Suppressor macrophage (primary cell): ENCODE measurements at places on chromosomes 16 and 17.

DNA sequence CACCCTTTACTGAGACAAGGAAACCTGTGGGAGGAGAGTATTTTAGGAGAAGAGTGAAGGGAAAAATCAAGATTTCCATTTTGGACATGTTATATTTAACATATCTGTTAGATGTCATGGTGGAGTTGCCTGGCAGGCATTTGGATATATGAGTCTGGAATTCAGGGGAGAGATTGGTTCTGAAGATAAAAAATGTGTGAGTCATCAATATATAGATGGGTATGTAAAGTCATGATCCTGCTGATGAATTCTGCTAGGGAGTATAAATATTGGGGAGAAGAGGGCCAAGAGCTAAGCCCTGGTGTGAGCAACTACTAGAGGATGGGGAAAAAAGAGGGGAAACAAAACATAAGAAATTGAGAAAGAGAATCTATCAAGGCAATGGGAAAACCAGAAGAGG is 151.3 kb upstream of the SOX9 start:
- no peak for DNase-seq

GRCh38 chr17:40178660-40179059 is 1.4 kb downstream of the RAPGEFL1 start:
- DNase-seq: no peak

- peak; percentile 56 for DNase-seq
These were observed 91.6 kb downstream of the XYLT1 start for GRCh38 chr16:17379121-17379571.

DNA sequence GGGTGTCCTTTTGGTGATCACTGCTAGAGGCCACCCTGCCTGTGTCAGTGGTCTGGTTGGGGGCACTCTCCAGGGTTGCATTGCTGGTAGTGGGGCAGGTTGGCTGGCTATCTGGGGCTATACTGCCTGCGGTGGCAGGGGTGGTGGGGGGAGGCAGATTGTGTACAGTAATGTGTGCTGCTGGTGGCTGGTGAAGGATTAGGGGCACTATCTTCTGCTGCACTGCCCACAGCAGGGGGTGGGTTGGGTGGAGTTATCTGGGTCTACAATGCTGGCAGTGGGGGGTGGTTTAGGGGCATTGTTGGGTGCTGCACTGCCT is 204.0 kb upstream of the WSB1 start:
- no peak for DNase-seq

DNA sequence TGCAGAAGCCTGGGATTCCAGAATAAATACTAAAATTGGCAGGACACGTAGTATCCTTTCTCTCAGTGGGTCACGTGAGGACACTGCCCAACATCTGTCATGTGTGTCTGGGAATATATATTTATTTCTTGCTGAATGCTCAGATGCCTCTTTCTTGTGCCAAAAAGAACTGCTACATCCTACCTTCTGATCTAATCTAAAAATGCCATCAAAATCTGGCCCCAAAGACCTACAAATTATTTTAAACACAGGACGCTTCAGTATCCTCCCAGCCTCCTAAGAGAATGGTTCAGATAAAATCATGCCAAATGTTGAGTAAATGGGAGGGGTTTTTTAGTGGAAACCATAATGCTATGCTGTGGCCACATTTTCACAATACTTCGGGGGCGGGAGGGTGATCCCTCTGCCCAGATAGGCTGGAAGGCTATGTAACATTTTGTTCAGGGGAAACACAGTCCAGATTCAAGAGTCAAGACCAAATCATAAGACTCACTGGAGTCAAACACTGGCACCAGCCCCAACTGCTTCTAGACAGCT is 22.9 kb upstream of the CORO6 start:
- peak; percentile 70 for DNase-seq

- DNase-seq: peak; percentile 23
These were observed 5.3 kb downstream of the FAM234A start for GRCh38 chr16:239948-240277.

- peak; percentile 84 for DNase-seq
These were observed 630 bp downstream of the RNFT1 start for GRCh38 chr17:59963738-59964481.

GRCh38 chr17:31095236-31096105 is 694 bp downstream of the NF1 start:
- peak; percentile 27 for DNase-seq

- DNase-seq: no peak
These were observed 49.1 kb downstream of the ZNF778 start for GRCh38 chr16:89266521-89267134.

GRCh38 chr17:30173649-30174048 is 57.0 kb downstream of the NSRP1 start:
- DNase-seq: no peak

DNA sequence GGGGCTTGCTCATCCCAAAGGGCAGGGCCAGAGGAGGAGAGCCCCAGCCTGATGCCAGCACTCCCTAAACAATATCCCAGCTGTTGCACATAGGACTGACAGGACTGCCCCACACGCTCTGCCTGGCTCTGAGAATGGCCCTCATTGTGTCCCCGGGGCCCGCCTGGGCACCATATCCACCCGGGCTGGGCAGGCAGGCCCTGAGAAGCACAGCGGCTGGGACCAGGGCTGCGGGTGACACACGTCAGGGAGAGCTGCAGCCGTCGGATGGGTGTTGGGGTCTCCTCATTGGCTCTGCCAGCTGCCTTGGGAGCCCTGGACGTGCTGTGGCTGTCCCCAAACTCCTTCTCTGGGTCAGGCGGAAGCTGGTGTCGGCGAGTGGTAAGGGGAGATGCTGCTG is 4.2 kb downstream of the BCAR1 start:
- no peak for DNase-seq

- peak; percentile 89 for DNase-seq
These were observed 13.9 kb downstream of the HAGH start for GRCh38 chr16:1812732-1813163.

- DNase-seq: peak; percentile 49
These were observed 58.0 kb upstream of the HNF1B start for GRCh38 chr17:37802712-37803416.

DNA sequence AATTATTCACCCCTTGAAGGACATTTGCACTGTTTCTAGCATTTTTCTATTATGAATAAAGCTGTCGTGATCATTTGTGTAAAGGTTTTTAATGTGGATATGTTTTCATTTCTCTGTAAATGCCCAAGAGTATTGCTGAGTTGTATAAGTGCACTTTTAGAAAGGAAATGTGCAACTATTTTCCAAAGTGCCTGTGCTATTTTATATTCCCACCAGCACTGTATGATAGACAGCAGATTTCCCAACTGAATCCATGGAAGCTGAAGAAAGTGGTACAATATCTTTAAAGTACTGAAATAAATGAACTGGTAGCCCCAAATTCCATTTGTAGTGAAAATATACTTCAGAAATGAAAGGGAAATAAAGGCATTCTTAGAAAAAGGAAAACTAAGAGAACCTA is 238.4 kb downstream of the BCAS3 start:
- no peak for DNase-seq

DNA sequence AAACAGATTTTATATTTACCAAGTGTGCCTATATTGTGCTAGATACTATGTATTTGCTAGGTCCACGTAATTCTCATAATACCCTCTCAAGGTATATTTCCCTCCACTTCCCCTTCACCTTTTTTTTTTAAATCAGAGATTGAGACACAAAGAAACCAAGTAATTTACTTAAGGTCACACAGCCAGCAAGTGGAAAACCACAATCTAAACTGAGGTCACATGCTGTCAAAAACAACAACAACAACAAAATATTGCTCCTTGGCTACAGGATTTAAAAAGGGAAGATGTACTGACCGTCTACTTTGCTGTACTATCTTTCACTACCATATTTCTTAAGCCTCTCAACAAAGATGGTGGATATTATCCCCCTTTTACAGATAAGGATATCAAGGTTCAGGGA is 15.8 kb downstream of the BLMH start:
- DNase-seq: no peak

DNA sequence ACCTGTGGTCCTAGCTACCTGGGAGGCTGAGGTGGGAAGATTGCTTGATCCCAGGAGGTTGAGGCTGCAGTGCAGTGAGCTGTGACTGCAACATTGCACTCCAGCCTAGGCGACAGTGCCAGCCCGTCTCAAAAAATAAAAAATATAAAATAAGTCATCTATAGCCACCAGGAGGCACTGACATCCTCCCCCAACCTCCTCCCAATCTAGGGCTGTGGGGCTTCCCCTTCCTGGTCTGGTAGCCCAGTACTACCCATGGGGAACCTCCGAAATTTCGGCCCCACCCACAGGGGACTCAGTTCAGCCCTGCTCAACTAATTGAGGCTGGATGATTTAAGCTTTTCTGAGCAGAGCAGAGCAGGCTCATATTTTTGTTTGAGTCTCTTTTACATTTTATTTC is 3.2 kb downstream of the ZSCAN10 start:
- peak; percentile 91 for DNase-seq

- no peak for DNase-seq
These were observed 20.1 kb upstream of the CCL5 start for GRCh38 chr17:35900280-35900679.

- DNase-seq: peak; percentile 13
These were observed 2.0 kb downstream of the ADAT1 start for GRCh38 chr16:75621170-75621477.

DNA sequence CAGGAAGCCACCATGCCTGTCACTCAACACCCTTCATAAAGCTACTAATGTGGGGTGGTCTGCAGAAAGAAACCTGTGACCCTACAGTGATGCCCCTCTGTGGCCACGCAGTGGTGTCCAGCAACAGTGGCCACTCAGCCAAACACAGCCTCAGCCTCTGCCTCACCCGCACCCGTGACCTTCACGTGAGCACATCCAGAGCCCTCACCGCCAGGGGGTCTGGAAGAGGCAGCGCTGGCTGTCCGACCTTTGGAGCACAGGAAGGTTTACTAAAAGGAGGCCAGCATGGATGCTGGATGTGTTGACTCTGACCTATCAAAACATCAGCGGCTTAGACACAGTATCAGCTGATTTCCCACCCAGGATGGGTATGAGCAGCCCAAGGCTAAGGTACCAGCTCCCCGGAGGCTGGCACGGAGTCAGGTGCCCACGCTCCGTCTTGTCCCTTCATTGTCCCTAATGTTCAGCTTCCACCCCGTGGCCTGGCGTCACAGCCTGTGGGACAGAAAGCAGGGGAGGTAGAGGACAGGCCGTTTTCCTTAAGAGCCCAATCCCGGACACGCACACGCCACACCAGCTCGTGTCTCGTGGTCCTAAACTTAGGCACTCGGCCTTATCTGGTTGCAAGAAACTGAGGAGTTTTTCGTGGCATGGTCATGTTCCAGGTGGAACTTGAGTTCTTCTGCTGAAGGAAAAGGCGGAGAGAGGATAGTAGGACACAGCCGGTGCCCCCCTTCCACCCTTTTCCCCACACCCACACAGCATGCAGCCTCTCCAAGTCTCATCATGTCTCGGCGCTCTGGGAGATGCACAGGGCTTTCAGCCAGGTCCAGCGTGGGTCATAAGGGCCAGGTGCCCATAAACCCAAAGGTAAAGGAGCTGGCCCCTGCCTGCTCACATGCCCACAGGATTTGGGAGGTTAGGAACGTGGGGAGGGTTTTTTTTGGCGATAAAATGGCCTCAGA is 49.7 kb upstream of the ENDOV start:
- DNase-seq: no peak

- no peak for DNase-seq
These were observed 1.4 kb upstream of the CBX2 start for GRCh38 chr17:79776376-79777119.

DNA sequence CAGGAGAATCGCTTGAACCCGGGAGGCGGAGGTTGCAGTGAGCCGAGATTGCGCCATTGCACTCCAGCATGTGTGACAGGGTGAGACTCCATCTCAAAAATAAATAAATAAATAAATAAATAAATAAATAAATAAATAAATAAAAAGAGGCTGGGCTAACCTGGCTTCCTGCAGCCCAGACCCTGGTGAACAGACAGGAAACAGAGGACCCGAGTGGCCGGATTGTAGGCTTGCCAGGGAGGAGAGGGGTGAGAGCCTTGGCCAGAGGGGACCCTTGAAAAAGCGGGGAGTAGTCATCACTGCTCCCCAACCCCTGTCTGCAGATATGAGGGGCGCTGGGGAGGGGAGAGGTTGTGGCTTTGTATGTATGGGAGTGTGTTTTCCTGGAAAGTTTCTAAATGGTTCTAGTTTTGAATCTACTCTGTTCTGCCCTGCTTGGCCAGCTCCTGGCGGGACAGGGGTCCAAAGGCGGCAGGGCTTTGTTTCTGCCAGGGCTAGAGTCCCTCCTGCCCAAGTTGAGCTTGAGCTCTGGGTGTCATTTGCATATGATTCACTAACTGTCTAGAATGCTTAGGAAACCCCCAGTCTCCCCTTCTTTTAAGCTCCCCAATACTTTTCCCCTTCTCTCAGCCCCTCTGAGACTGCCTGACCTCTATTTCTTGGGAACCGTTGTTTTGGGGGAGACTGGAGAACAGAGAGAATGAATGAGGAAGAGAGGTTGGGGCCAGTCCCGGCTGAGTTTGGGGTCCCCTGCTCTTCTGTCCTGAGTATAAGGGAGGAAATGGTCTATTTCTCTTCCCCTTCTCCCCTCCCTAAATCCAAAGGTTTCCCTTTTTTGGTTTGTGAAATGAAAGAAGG is 16.4 kb downstream of the RARA start:
- DNase-seq: no peak

- no peak for DNase-seq
These were observed 567 bp downstream of the ENO3 start for GRCh38 chr17:4951486-4951885.

- peak; percentile 86 for DNase-seq
These were observed 3.6 kb upstream of the XAF1 start for GRCh38 chr17:6752068-6752909.

- DNase-seq: no peak
These were observed 17.1 kb downstream of the PHB1 start for GRCh38 chr17:49397586-49397985.

DNA sequence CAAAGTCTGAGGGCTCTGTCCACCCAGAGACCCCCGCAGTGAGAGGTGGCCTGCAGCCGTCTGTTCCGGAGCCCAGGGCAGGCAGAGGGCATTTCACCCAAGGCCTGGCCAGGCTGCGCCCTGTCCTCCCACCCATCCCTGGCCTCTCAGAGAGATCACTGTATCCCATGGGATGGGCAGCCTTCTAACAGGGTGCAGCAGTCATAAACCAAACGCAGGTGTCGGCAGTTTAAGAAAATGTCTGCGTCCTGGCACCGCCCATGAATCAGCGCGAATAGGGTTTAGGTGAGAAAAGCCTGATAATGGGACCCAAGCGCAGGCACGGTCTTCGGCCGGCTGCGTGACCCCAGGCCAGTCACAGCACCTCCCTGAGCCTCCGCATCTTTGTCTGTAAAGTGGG is 5.4 kb downstream of the CYBA start:
- DNase-seq: no peak

- DNase-seq: peak; percentile 75
These were observed 10.2 kb upstream of the HOXB9 start for GRCh38 chr17:48636177-48637018.
